Amniotic epithelial cell (primary cell): ENCODE measurements at places on chromosomes 1 and 21.

GRCh38 chr21:29290240-29290639 lies 8.5 kb upstream of the BACH1 start:
- no peak for DNase-seq

DNA sequence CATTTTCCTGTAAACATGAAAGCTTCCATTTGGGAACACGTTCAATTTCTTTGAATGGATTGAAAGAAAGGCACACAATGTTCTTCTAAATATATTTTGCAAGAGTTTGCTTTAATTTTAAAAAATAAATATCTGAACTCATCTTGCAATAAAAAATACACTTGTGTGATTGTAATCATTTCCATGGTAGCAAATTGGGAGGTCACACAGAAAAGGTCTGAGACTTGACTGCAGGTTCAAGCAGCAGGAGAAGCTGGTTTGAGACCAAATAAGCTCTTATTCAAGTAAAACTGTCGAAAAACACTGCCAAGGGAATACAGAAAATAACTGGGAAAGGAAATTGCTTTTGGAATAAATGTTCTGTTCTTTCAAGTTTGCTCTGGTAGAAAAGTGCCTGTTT lies 498.9 kb downstream of the ADGRL2 start:
- no peak for DNase-seq

- peak; percentile 35 for DNase-seq
Measured at GRCh38 chr1:174626031-174627025, 178.6 kb downstream of the GPR52 start.

- DNase-seq = no peak
Measured at GRCh38 chr1:226764533-226764932, 25.5 kb upstream of the ITPKB start.

DNA sequence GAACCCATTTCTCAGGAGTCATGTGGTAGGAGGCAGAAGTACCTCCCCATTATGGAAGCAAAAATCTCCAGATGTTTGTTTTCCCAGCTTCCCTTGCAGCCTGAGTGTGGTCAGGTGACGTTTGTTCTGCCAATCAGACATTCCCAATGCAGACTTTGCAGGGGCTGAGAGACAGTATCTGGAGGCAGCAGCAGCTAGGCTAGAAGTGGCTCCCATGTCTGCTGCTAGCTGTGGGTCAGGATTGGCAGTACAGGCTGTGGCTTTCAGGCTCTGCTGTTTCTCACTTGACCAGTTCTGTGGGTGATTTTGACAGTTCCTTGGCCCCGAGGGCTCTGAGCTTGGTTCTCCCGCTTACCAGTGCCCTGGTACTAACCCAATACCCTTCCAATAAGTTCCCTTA lies 58.6 kb upstream of the NBPF3 start:
- no peak for DNase-seq

- no peak for DNase-seq
Measured at GRCh38 chr1:25795946-25796810, 3.8 kb upstream of the SELENON start.

DNA sequence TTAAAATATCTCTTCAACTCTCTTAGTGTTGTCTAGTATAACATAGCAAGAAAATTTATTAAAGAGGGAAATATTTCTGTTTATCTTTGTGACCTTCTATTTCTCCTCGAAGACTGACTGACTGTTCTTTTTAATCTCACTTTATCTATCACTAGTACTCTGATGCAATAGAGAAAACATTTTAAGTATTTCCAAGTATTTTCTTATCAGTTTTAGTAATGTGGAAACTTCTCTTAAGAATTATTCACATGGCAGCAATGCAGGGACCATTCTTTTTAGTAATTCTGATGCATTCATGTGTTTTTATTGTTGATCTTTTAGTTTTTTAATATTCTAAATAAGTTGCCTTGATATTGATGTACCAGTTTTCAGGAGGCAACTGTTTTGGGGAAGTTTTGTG lies 115.7 kb downstream of the NEK7 start:
- peak; percentile 84 for DNase-seq

DNA sequence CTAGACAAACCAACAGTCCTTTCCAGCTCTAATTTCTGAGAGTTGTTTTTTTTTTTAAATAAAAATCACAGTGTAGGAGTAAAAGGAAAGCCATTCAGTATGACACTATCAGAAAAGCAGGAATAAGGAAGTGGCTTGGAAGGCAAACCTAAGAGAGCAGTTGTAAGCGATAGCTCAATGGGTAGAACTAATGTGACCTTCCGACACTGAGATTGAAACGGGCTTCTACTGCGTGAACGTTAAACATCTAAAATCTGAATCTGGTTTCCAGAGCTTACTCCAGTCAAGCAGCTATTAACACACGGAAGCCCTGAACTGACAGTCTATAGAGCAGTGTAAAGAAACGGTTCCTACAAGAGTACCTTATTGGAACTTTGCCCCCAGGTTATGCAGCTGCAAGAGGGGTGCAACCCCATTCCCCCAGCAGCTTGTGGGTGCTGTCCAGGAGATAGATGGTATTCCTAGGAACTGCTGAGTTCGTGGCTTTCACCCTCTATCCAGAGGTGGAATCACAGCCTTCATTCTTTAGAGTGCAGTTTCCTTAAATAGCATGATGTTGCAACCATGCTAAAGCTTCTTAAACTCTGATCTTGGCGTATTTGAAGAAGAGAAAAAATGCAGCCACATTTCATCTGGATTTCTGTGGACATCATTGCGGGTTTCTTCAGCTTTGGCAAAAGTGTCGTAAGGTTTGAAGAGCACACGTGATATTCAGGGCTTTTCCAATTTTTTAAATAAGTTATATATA lies 3.3 kb upstream of the IRF2BP2 start:
- DNase-seq = peak; percentile 96

DNA sequence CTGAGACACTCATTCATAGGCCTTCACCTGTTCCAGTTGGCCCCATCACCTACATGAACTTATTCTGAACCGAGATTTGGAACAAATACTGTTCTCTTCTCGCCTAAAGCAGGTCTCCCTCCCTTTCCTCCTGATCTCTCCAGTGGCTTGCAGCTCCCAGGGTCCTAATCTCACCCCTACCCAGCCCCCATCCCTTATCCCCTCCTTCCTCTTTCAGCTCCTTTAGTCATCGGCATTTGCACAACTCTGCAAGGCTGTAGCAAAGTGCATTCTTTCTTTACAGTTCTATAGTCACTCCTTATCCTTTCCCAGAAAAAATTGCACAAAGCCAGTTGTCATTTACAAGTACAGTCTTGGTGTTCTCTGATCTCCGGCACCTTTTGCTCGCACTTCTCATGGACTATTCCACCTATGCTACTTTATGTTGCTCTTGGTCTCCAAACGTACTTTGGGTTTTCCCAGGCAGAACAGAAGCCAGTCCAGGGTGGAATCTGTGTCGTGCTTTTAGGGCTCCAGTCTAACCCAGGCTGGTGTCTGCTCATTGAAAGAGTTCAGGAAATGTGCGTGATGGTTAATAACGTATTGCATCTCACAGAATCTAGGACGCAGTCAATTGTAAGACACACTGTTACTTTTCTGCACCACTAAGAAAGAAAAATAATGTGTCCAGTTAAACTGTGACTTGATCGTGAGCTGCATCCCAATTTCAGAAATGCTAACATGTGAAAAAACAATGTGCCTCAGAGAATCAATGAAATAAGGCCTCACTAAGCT lies 965 bp downstream of the ABCA4 start:
- DNase-seq = peak; percentile 58

DNA sequence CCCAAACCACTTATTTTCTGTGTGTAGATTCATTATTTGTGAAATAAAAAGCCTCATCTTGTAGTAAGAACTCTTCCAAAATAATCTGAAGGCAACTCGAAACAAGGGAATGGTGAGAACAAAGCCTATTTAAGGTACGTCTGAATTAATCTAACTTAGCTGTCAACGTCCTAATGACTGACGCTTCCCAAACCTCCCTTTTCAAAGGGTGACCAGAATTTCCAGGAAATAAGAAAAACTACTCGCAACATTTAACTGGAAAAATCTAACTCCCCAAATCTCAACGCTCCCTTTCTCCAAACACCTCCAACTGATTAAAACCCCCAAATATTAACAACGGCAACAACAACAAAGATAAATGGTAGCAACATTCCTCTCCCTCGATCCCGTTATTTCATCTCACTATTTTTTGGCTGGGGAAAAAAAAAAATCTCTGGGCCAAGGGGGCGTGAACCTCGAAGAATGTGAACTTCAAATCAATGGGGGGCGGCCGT lies 693 bp downstream of the SRSF10 start:
- no peak for DNase-seq

GRCh38 chr1:66416295-66416694 lies 117.7 kb upstream of the SGIP1 start:
- DNase-seq = peak; percentile 69

DNA sequence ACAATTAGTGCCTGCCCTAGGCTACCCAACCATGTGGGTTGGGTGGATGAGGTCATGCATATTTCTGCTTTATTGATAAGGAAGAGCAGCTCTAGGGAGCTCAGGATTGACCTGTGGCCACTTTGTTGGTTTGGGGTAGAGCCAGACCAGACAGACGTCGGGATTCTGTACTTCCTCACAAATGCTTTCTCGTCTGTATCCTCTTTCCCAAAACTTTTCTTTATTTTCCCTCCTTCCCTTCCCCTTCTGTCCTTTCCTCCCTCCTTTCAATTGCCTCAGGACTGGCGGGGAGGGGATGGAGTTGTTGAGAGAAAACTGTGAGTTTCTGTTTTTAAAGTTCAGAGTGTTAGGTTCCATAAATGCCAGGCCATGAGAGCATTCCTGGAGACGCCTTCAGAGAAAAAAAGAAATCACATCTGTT lies 68.0 kb downstream of the UCK2 start:
- peak; percentile 72 for DNase-seq

- DNase-seq = no peak
Measured at GRCh38 chr1:5423109-5423508, 569.1 kb downstream of the NPHP4 start.

DNA sequence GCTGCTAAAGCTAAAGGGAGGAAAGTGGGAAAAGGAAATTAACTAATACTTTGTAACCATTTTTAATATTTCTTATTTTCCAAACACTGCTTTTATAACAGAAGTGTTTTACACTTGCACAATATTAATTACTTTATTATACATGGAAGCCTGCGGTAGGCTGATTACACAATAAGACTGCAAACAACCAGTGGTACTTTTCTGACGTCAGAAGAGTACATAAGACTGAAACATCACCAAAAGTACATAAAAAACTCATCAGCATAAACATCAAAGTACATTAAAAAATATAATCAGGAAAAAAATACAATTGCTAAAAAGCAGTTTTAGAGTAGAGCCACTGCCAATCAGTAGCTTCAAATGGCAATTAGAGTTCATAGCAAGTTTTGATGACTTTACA lies 4.6 kb downstream of the ZNF281 start:
- peak; percentile 87 for DNase-seq

- no peak for DNase-seq
Measured at GRCh38 chr1:226344441-226345259, 35.7 kb upstream of the LIN9 start.

GRCh38 chr21:45125357-45125756 lies 51.0 kb downstream of the ADARB1 start:
- DNase-seq = no peak

DNA sequence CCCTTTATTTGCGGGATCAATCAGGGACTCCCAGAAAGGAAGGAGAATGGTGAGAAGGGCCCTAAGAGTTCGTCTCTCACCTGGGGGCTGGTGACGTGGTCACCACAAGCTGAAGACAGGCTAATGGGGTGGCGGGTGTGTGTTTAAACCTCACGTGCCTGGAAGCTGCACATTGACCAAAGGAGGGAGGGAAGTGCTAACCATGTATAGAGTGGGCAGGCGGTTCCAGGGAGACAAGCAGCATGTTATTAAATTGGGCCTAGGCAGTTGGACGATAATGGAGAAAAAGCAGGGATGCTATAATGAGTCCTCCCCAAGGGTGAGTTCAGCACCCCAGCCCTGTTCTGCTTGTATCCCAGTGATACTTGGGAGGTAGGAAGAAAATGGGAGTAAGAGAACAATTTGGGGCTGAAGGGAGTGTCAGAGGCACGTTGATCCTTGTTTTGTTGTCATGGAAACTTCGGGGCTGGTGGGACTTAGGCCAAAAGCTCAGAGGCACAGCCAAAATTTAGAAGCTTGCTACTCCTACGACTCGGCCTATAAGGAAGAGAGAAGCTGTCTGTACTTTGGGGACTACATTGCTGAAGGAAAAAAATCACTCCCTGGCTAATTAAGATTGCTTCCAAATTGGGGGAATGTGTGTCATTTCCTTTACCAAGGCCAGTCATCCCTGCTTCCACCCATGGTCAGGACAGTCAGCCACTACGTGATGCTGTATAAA lies 33.2 kb upstream of the EPHA8 start:
- no peak for DNase-seq

DNA sequence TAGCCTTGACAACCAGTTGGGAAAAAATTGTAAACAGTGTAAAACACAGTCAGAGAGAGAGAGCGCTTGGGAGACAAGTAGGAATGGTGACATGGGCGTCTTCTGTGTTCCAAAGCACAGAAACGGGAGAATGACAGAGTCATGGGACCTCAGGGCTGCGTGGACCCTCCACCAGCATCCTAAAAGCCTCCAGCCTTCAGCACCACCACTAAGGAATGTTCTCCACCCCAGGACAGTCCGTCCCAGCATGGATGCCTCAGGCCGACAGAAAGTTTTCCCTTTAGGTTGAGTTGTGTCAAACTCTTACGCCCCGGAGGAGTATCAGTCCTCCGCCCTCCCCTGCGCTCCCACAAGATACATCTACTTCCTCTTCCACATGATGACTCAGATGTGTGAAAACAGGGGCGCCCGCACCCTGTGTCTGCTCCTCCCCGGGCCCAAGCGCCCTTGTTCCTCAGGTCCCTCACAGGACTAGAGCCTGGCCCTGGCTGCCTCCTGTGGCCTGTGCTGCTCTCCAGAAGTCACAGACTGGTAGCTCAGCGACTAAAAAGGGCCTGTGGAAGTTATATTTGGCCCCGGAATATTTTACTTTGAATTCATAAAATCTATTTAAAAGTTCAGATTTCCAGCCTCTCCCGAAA lies 63.9 kb upstream of the EFHD2 start:
- DNase-seq = peak; percentile 47

DNA sequence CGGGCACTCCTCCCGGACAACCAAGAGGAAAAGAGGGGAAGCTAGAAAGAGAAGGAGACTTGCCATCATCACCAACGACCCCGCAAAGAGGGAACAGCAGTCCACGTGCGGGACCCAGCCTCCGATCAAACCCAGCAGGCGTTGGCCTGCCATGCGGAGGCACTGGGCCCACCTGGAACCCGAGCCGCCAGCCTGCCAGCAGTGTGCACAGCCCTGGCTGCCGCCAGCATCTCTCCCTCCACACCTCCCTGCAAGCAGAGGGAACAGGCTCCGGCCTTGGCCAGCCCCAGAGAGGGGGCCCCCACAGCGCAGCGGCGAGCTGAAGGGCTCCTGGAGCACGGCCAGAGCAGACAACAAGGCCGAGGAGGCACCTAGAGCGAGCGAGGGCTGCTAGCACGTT lies 1244.7 kb upstream of the B3GALT2 start:
- no peak for DNase-seq

DNA sequence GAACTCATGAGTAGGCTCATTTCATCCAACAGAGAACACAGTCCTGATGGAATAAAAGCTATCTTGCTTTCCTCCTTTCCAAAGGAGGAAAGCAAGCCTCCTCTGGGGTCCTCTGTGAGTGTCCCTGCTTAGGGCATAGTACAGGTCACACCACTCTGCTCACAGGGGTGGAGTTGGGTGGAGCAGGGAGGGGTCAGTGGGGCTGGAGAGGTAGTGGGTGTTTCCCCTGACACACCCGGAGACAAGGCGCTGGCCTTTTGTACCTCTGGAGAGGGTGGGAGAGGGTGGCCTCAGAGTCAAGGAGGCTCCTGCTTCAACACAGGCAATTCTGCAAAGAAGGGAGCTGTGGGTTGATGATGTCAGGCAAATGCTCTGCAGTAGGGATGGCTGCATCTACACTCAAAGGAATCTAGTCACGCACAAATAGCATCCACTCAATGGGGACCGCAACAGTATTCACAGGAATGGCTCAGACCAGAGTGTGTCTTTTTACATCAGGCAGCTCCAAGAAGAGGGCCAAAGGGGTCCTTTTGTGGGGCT lies 58.6 kb upstream of the PLXNA2 start:
- DNase-seq = no peak
